GM13977 (cell line): ENCODE measurements at places on chromosomes 3 and 15.

DNA sequence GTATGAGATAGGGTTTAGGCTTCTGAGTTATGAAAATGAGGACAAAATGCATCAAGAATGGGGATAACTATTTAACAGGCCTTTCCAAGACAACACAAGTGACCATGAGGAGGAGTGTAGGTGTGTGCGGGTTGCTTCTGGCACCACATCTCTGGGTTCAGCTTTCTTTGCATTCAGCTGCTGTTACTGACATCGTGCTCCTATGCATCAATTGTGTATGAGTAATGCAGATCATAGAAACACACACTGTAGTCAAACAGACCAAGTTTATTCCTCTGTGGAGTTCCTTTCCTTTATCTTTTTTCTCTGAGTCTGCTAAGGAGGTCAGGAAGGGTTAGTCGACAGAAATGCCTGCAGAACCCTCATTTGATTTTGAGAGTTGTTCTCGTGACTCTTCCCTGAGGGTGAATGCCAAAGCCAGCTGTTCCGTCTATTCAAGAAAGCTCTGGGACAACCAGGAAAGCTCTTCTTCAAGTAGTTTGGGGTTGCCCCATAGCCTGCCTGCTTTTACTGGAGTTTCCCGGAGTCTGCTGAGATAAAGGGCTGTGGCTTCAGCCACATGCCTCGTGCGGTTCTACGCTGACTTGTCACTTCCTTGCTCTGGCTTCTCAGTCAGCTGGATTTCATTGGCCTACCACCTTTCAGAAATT lies 136.7 kb upstream of the TLE3 start:
- DNase-seq = no peak

DNA sequence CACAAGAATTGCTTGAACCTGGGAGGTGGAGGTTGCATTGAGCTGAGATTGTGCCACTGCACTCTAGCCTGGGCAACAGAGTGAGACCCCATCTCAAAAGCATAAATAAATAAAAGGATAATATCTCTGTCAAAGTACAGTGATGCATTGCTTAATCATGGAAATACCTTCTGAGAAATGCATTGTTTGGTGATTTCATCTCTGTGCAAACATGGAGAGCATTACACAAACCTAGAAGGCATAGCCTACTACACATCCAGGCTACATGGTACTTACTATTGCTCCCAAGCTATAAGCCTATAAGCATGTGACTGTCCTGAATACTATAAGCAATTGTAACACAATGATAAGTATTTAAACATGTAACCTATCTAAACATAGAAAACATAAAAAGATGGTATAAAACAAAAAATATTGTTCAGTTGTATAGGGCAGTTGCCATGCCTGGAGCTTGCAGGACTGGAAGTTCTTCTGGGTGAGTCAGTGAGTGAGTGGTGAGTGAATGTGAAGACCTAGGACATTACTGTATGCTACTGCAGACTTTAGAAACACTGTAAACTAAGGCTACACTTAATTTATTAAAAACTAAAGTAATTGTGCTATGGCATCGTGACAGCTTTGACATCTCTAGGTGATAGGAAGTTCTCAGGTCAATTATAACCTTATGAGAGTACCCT lies 93.6 kb upstream of the SNRPN start:
- DNase-seq = no peak

GRCh38 chr3:39705351-39705900 lies 104.0 kb upstream of the MYRIP start:
- no peak for DNase-seq

DNA sequence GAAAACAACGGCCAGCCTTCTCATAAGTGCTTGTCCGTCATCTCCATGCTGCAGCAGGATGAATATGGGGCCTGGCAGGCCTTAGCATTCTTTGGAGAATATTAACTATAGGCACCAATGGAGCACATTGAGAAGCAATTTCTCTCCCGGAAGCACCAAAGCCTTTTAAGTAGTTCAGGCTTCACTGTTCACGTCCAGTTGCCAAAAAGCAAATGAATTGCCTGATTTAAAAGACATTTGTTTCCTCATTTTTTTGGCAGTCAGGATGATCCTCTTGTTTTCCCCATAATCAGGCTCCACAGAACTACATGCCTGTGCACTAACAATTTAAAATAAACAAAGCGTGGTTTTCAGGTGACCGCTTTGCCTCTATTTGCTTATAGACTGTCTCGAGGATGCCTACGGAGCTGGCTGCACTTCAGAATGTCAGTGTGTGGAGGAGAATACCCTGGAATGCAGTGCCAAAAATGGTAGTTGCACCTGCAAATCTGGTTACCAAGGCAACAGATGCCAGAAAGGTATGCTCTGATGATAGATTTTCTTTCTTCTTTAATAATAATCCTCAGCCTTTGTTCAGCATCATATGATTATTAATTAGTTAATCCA lies 725.2 kb upstream of the GOLIM4 start:
- DNase-seq = no peak

GRCh38 chr15:95394186-95395067 lies 936.1 kb upstream of the NR2F2 start:
- no peak for DNase-seq

GRCh38 chr3:64203969-64204908 lies 21.0 kb downstream of the PRICKLE2 start:
- DNase-seq = no peak

DNA sequence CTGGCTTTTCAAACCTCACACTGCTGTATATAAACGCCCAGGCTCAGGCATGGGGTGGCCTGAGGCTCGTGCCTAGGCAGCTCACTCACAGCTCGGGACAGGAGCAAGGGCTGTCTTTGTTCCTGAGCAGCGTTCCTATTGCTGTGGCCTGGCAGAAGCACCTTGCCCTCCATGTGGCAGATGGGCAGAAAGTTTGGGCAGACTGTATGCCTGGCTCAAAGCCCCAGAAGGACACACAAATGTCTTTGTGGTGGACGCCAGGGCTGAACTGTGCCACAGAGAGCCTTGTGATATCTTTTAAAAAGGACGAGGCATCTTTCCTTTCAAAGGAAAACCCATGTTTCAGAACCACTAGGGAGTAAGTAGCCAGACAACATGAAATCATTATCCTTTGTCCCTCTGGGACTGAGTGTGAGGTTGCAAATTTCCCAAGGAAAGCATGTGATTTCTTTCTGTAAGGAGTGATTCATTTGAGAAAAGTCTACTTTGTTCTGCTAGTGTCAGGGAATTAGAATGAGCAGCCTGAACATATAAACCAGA lies 29.3 kb upstream of the UBE2E1 start:
- DNase-seq = no peak

DNA sequence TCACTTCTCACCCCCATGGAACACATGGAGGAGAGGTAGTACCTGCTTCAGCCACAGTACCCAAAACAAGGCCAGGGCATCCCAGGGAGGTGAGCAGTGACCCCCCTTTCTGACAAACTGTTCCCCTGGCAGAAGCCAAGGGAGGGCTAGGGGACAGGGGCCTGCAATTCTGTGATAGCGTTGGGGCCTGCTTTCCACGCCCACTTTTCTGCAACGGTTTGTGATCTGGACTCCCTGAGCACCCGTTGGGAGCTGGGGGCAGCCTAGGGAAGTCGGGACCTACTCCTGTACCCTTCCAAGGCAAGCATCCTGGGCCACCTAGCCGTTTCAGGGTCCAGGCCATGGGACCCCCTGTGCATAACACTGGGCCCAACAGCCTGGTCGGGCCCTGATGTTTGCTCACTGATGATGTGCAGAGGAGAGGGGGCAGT lies 996 bp upstream of the DNAJA4 start:
- peak; percentile 43 for DNase-seq

DNA sequence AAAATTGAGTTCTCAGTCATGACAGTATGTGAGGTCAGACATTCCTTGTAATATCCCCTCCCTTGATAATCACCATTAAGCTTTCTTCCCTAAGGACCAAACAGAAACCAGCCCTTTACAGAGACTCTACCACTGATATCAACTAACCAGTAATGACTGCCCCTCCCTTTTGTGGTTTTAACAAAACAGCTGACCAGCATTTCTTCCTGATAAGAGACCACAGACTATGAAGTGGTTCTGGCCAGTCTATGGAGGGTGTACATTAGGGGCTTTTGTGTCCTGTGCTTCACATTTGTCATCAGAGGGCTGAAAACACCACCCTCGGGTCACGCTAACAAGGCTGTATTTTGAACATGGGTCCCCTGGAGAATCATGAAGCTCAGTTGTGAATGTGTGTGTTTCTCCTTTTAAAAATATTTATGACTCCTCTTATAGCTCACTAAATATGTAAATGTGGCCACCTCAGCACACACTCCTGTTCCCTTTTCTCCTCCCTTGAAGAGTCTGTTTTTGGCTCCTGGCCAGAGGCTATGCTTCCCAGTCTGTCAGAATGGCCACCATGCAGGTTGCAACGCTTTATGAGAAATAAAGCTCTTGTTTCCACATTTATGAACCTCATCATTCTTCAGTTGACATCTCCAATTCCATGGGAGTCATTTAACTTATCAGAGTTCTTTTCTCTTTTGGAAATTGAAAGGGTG lies 239.3 kb downstream of the CPNE4 start:
- peak; percentile 6 for DNase-seq
